NCI-H1436 (cell line): ENCODE measurements at places on chromosomes 1 and 21.

- DNase-seq, result no peak
Measured at GRCh38 chr1:167479331-167479979, 38.9 kb downstream of the CD247 start.

GRCh38 chr1:230365723-230366307, 60.3 kb downstream of the PGBD5 start:
- no peak for DNase-seq

GRCh38 chr1:74690364-74690696, 16.7 kb upstream of the ERICH3 start:
- no peak for DNase-seq

DNA sequence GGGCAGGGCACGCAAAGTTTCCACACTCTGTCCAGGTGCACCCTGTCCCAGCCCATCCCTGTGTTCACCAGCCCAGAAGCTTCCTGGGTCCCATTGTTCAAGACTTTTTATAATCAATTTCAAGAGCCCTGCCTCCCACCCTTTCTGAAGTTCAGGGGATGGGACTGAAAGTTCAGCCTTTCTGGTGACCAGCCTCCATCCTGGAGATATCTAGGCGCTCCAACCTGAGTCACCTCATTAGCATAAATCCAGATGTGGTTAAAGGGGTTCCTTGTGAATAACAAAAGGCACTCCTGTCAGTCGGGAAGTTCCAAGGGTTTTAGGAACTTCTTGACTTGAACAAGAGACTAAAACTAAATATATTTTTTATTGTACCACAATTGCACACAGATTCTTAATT, 48.4 kb upstream of the RAP1A start:
- DNase-seq, result no peak

- peak; percentile 30 for DNase-seq
Measured at GRCh38 chr21:25881524-25882376, 147.0 kb downstream of the GABPA start.

DNA sequence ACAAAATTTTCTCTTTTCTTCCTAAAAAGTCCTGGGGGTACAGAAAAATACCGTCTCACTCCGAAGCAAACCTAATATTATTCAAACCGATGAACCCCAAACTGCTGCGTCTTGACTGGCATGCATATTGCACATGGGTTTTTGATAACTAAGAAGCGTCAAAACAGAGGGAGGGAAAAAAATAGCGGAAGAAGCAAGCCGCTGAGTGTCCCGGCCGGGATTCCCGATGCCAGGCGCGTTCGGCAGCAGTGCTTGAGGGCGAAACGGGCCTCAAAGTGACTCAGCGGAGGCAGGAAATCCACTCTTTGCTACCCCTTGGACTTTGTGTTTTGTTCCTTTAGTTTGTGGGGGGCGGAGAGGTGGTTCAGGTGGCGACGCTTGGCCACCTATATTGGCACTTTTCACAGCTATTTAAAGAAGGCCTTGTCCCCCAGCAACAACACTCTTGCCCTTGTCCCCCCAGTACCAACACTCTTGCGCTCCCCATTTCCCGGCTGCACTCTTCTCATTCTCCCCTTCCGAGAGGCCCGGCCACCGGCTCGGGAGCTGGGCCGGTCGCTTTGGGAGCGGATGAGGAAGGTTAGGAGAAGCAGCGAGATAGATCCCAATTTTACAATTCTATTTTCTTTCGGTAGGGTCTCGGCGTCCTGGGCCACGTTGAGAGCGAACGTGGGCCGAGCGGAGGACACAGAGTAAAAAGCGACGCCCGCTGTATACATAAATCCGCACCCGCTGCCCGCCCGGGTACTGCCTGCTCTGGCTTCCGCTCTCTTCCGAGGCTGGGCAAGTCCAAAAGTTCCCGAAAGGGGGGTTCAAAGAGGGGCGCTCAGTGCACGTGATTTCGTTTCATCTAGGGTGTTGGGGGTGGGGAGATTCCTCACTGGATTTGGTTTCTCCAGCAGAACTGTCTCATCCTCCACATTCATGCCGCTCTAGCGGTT, 2.5 kb downstream of the LMX1A start:
- no peak for DNase-seq

DNA sequence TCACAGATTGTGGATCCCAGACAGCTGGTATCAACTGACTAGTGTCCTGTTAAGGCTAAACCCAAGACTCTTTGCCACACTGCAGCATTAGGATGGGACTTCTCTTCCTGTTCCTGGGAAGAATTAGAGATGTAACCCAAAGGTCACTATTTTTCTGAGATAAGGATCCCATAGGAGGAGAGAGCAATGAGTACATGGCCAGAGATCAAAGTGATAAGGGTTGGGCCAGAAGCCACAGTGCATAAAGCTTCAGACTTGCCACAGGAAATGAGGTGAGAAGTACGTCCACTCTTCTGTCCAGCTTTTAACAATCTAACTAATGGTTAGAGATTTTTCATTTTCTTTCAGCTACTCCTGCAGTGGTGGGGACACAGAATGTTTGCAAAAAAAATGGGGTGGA, at the start of gene HSD3B1:
TSS of gene HSD3B1 (plus strand) at position 270 of the 400 bp plus-strand sequence. CDS start 267 bp downstream, outside the sequence.
- no peak for DNase-seq

- no peak for DNase-seq
Measured at GRCh38 chr1:109787845-109788601, 24.3 kb upstream of the EPS8L3 start.

DNA sequence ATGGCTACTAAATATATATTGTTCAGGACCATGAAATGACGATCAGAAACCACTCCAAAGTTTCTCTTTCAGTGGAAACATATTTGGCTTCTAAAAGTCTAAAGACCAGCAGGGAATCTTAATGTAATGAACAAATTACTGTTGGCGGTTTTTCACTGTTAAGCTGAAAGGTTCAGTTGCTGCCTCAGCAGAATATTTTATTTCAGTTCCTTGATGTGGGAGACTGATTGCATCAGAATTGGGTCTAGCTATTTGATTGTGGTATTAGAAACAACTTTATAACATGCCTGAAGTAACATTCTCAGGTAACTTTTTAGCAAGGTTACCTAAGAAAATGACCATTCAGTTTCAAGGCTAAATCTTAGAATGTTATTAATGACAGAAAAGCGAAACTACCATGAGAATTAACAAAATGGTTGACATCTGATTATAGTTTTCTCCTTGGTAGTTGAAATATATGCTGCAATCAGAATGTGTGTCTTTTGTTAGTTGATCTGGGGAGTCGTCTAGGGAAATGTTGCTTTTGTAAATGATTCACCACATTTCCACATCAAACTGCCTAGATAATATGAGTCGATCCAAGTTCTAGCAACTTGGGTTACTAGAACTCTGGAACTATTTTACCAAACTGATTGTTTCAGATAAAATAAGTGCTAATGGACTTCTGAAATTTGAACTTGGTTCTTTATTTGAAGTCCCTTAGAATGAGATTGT, 200.4 kb downstream of the HMCN1 start:
- DNase-seq, result no peak

DNA sequence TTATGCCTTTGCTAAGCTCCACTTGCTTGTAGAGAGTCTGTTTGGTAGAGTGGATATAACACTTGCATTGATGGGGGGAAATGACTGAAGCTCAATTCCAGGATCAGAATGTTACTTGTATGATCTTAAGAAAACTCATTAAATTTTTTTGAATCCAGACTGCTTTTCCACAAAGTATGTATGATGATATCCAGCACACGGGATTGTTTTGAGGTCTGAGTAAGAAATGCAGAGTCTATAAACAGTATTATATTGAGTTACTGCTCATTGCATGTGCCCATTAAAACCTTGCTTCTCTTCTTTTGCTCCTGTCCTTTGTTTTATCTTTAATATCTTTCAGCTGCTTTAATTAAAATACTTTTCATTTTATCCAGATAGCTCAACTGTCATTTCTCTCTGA, 570.4 kb upstream of the ZRANB2 start:
- no peak for DNase-seq

DNA sequence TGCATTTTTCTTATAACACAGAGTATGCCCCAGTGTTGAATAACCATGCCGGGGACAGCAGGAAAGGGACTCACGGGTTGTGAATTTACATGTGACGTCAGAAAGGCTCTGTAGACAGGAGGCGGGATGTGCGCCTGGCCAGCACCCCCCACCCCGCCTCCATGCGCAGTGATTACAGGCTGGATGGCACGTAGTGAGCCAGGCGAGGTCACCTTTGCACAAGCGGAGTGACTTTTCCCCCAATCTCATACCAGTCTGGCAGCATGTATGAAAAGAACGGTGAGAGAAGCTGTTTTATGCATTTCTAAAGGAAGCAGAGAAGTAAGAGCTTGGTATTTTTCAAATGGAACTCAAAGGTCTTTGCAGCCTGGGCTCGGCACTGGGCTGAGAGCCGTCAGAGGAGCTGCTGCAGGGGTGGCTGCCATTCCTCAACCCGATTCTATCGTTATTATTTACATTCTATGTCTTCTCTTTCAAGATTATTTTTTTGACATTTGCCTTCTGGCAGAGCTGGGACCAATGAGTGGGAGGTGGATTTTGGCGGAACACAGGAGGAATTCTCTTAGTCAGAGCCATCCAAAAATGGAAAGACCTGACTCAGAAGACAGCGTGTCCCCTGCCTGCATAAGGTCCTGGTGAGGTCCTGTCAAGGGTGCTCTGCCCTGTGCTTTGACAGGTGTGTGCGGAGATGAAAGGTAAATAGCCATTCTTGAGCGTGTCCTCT, 115.6 kb upstream of the SLC45A1 start:
- peak; percentile 60 for DNase-seq

DNA sequence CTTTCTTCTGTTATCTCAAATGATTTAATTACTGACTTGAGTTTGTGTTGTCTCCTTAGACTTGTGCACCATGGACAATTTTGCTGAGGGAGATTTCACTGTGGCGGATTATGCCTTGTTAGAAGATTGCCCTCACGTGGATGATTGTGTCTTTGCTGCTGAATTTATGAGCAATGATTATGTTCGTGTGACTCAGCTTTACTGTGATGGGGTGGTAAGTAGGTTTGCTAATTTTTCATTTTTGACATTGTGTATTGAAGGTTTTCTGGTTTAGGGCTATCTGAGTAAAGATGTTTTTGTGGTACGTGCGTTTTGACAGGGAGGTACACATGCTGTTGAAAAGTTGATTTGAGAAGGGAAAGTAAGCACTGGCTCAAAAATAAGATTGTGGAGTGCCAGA, 14.1 kb downstream of the TTC3 start:
- peak; percentile 45 for DNase-seq

GRCh38 chr1:226575739-226576378, 27.3 kb downstream of the STUM start:
- peak; percentile 71 for DNase-seq

GRCh38 chr1:29383746-29384371, 147.5 kb downstream of the PTPRU start:
- no peak for DNase-seq

DNA sequence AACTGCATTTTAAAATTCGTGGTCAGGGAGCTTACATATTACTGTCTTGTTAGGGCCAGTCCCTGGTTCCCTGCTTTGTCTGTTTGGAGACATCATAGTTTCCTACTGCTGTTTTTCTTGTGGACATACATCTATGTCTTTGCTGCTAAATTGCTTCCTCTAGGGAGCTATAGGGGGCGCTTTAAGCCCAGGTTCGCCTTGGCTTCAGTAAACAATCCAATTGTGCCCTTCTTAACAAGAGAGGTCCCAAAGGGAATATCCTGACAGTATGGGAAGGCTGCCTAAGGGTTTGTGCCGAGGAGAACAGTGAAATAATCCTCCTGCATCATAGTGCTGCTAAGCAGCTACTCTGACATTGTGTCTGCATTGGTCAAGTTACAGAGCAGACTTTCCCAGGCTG, 112.5 kb downstream of the USH2A start:
- DNase-seq, result peak; percentile 93

DNA sequence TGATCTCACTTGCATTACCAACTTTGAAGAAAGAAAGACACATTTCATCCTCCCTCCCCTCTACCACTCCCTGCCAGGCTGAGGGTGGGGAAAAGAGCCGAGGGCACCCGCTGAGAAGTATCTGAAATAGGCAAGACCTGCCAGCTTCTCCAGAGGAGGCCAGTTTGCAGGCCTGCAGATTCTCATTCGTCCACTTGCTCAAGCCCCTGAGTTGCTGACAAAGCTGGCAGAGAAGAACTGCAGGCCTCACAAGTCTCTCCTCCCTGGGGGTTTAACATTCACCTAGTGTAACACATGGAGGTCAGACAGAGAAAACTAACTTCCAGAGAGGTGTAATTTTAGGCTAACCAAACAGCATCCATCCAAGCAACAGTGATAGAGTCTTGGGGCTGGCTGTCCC, 376.4 kb downstream of the HHAT start:
- DNase-seq, result no peak

- no peak for DNase-seq
Measured at GRCh38 chr1:7646164-7646563, 124.9 kb upstream of the VAMP3 start.

GRCh38 chr1:244735876-244736561, 83.1 kb downstream of the DESI2 start:
- no peak for DNase-seq

DNA sequence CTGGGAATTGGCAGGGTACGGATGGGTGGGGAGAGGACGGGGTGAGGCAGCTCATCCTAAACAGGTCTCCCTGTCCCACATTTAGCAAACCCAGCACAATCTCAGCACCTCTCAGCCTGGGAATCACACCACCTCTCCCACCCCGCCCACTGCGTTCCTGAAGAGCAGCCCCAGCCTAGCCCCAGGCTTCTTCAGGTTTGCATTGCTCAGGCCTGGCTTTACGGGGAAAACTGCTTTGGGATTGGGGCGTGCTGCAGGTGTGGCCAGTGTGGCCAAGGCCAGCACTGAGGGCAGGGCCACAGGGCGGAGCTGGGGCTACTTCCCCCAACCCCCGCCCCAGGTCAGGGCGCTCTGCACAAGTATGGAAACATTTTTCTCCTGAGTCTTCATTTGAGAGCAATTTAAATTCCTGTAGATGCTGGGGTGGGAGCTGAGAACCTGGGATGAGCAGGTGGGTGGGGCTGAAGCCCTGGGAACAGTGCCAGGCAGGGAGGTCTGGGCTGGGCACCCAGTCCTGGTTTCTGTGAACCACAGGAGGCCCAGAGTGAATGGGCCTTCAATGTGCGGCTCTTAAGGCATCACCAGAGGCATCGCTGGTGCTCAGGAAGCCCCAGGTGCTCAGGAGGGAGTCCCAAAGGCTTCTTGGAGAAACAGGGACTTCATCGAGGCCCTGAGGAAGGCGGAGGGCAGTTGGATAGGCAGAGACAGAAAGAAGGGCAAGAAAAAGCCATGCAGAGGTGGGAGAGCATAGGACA, 24.1 kb downstream of the TNNT2 start:
- DNase-seq, result no peak

- peak; percentile 19 for DNase-seq
Measured at GRCh38 chr1:19643602-19644394, at the start of gene NBL1. TSS of gene NBL1 (plus strand) at chr1:19644311. CDS start at chr1:19655031, 10,720 bp downstream.

DNA sequence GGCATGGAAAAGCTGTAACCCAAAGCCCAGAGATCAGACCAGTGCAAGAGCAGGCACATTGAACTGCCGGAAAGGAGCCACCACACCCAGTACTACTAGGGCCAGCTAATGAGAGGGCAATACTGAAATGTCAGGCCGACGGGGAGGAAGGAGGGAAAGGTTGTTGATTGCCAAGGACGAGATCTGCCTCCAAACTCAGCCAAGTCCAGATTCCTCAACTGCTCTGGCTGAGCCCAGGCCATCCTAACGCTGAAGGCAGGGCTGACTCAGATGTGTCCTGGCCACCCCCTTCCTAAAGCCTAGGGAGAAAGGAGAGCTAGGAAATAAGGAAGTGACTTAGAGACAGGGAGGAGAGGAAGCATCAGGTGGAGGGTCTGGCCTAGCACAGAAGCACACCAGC, 42.1 kb upstream of the IPO9 start:
- no peak for DNase-seq

GRCh38 chr1:39542924-39543323, 33.7 kb downstream of the PABPC4 start:
- no peak for DNase-seq

GRCh38 chr21:42117967-42118780, 47.1 kb downstream of the UMODL1 start:
- no peak for DNase-seq

GRCh38 chr1:205970486-205970885, 27.2 kb upstream of the SLC26A9 start:
- no peak for DNase-seq
